HT1080 (cell line): ENCODE measurements at places on chromosomes 2 and 18. TPM values are rescaled to one million over a fixed set of nuclear protein-coding genes. Genes with fewer than 3 reads are reported as not detected.

Gene ANKRD30BL
- not detected in 2 replicates for total RNA-seq

GRCh38 chr2:23375448-23375847, 9.5 kb upstream of the KLHL29 start:
- DNase-seq, result peak; percentile 45

Gene CACNB4
- total RNA-seq, result 0.29 and 0.60 TPM in 2 replicates

DNA sequence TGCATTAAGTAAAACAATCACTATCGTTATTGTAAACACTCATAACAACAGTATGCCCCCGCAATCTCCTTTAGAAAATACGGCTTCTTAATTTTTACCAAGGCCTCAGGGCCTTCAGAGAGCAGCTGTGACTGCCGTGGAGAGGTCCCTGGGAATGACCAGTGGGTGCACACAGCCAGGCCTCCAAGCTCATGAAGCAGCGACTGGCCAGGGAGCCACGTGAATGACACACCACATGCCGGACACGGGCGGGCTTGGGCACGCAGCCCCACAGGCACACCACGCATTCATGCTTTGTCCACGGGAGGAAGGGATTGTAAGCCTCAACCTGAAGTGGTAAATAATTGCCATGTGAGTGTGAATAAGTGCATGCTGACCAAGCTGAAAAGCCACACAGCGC, 121.0 kb downstream of the EIPR1 start:
- no peak for DNase-seq

DNA sequence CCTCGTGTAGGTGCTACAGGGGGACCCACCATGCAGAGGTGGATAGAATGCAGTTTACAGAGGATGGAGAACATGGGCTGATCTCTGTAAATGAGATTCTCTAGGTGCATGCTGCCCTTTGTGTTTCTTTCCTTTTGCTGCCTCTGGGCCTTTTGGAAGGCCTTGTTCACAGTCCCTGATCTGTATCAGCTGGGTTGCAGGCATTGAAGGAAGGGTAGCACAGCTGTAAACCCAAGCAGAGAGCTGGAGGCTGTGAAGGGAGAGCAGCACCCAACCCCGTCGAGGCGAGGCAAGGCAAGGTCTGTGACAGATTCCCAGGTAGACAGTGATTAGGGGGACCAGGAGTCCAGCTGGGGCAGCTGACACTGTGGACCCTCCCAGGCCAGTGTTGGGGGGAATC, 56.1 kb upstream of the SOS1 start:
- no peak for DNase-seq

Gene ARHGAP28
- total RNA-seq, result 2.5 TPM in 1 of 2 replicates, not detected in the other
